CD4-positive, CD25-positive, alpha-beta regulatory T cell (primary cell): ENCODE measurements at places on chromosomes 7 and 10.

DNA sequence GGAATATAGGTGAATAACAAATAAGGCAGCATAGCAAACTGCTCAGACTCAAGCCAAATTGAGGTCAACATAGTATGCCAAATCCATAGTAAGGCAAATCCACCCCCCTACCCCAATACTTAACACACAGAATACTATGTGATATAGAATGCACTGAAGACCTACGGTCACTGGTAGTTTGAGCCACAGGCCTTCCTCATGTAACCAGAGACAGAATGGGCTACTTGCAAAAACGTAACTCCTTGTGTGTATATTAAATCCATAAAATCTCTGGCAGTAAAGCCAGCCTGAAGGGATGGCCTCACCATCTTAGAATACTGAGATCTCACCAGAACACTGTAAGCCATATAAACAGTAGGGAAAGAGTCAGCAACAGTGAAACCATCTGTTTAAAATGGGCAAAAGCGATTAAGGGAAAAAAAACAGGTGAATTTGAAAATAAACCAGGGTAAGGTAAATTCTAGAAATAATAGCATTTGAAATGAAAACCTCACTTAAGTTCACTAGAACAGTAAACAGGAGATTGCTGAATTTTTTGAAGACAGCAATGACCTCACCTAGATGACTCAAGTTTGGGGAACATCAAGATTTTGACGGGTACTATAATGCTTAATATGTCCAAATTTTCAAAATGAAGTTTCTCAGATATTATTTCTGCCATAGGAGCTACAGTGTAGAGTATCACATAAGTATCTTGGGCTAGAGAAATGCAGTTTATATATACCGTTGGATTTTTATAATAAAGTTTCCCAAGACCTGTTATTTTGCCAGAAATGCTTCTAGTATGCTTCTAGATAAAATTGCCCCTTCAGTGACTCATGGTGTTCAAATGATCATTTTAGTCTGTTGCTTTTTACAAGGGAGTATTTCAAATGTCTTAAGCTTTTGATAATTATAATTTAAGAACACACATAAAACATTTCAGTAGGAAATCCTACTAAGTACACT is 13.9 kb downstream of the HNRNPA2B1 start:
- peaks cover 35% of the 10 kb centered on the region for H3K4me1 ChIP-seq
- no peak for DNase-seq
- peaks cover 44% of the 10 kb centered on the region for H3K36me3 ChIP-seq
- H3K27me3 ChIP-seq, result no peaks in the 10 kb centered on the region
- H3K27ac ChIP-seq, result peak overlapping the region; percentile 51

- DNase-seq, result no peak
- no peak overlapping the region for H3K27ac ChIP-seq
- no peak overlapping the region for H3K4me3 ChIP-seq
Measured at GRCh38 chr10:17537281-17537680, 79.9 kb downstream of the HACD1 start.

- no peak overlapping the region for H3K4me3 ChIP-seq
- peak; percentile 39 for DNase-seq
- H3K27me3 ChIP-seq, result no peaks in the 10 kb centered on the region
- H3K36me3 ChIP-seq, result no peaks in the 10 kb centered on the region
- peak overlapping the region; percentile 55 for H3K27ac ChIP-seq
- peaks cover 7% of the 10 kb centered on the region for H3K4me1 ChIP-seq
Measured at GRCh38 chr7:142383841-142384492, 126.1 kb upstream of the PRSS58 start.

- no peaks in the 10 kb centered on the region for H3K27me3 ChIP-seq
- H3K4me1 ChIP-seq, result peaks cover 43% of the 10 kb centered on the region
- no peak for DNase-seq
- peak overlapping the region; percentile 49 for H3K4me3 ChIP-seq
Measured at GRCh38 chr10:50470345-50470744, 153.4 kb downstream of the SGMS1 start.

- no peak for DNase-seq
- peaks cover 30% of the 10 kb centered on the region for H3K4me1 ChIP-seq
- peaks cover 60% of the 10 kb centered on the region for H3K36me3 ChIP-seq
- no peaks in the 10 kb centered on the region for H3K27me3 ChIP-seq
- H3K27ac ChIP-seq, result no peak overlapping the region
Measured at GRCh38 chr7:105055084-105055483, 41.1 kb downstream of the KMT2E start.

GRCh38 chr7:33720870-33721269 is 184.5 kb upstream of the BMPER start:
- H3K4me1 ChIP-seq, result no peaks in the 10 kb centered on the region
- H3K27ac ChIP-seq, result no peak overlapping the region
- no peaks in the 10 kb centered on the region for H3K36me3 ChIP-seq
- no peak overlapping the region for H3K4me3 ChIP-seq

- no peak overlapping the region for H3K27ac ChIP-seq
- no peak for DNase-seq
- no peaks in the 10 kb centered on the region for H3K27me3 ChIP-seq
- H3K36me3 ChIP-seq, result peaks cover 78% of the 10 kb centered on the region
- H3K4me3 ChIP-seq, result no peak overlapping the region
- no peaks in the 10 kb centered on the region for H3K4me1 ChIP-seq
Measured at GRCh38 chr10:31507427-31507826, 188.4 kb downstream of the ZEB1 start.

- no peaks in the 10 kb centered on the region for H3K27me3 ChIP-seq
- peak overlapping the region; percentile 65 for H3K4me3 ChIP-seq
- peaks cover 19% of the 10 kb centered on the region for H3K4me1 ChIP-seq
Measured at GRCh38 chr7:148773334-148773733, 74.6 kb downstream of the CUL1 start.

DNA sequence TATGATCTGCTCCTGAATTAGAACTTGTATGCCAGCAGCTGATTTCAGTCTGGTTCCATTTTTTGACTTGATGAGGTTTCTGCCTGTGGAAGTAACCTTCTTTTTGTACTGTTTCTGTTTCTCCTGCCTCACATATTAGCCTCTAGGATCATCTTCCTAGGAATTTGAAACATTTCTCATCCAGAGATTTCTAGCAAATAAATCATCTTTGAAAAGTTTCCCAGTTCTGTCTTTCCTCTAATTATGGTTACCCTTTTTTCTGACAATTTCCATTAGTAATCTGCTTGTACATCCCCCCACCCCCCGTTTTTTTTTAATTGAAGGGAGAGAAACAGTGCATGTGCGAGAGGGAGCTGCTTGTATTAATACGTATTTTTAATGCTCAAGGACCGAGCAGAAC is 92.2 kb downstream of the NRF1 start:
- no peak overlapping the region for H3K4me3 ChIP-seq
- peaks cover 18% of the 10 kb centered on the region for H3K36me3 ChIP-seq
- no peaks in the 10 kb centered on the region for H3K27me3 ChIP-seq
- no peak for DNase-seq

DNA sequence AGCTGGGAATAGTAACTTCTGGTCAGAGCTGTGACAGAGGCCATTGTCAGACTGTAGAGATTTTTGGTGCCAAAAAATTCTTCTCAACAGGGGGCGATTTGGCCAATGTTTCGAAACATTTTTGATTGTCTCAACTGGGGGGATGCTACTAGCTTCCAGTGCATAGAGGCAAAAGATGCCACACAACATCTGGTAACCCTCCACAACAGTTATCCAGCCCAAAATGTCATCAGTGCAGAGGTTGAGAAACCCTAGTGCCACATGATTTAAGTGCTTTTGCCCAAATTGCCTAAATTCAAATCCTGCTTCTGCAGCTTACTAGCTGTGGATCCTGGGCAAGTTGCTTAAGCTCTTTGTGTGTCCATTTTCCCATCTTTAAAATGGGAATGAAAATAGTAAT is 71.9 kb downstream of the FZD1 start:
- H3K4me1 ChIP-seq, result no peaks in the 10 kb centered on the region
- H3K4me3 ChIP-seq, result no peak overlapping the region
- no peak overlapping the region for H3K27ac ChIP-seq

- H3K27me3 ChIP-seq, result peaks cover 2% of the 10 kb centered on the region
- H3K27ac ChIP-seq, result no peak overlapping the region
- no peak overlapping the region for H3K4me3 ChIP-seq
- no peaks in the 10 kb centered on the region for H3K36me3 ChIP-seq
- DNase-seq, result no peak
Measured at GRCh38 chr7:22039670-22040069, 94.0 kb upstream of the CDCA7L start.

- peaks cover 8% of the 10 kb centered on the region for H3K36me3 ChIP-seq
- DNase-seq, result no peak
- H3K27me3 ChIP-seq, result no peaks in the 10 kb centered on the region
- peaks cover 17% of the 10 kb centered on the region for H3K4me1 ChIP-seq
- H3K4me3 ChIP-seq, result no peak overlapping the region
Measured at GRCh38 chr7:1024331-1024841, 20.0 kb upstream of the GPR146 start.

DNA sequence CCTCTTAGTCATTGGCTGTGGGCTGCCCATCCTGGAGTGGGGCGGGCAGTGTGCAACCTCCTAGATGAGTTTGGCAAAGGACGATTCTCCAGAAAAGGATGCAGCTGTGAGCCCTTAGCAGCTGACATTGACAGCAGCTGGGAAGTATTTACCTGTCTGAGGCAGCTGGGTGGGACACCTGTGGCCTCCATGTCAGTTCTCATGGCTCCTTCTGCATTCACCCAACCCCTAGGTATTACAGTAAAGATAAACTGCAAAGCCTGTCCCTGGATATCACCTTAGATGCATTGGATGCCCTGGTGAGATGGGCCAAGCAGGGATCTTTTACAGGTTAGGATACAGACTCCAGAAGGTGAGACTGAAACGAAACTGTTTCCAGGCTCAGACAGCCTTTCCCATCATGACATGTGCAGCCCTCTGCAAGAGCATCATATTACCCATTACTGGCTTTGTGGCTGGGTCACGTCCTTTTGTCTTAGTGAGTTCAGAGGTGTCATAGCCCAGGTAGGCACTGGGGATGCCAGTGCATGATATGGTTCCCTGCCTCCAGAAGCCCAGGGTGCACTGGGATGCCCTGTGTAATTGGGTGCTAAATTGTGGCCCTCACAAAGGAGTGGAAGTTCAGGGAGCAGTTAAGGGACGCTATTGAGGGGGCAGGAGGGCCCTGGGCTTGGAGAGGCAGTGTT is 28.9 kb downstream of the MINDY4 start:
- H3K27ac ChIP-seq, result no peak overlapping the region
- no peaks in the 10 kb centered on the region for H3K4me1 ChIP-seq
- no peak for DNase-seq
- no peaks in the 10 kb centered on the region for H3K27me3 ChIP-seq
- no peak overlapping the region for H3K4me3 ChIP-seq
- H3K36me3 ChIP-seq, result no peaks in the 10 kb centered on the region

DNA sequence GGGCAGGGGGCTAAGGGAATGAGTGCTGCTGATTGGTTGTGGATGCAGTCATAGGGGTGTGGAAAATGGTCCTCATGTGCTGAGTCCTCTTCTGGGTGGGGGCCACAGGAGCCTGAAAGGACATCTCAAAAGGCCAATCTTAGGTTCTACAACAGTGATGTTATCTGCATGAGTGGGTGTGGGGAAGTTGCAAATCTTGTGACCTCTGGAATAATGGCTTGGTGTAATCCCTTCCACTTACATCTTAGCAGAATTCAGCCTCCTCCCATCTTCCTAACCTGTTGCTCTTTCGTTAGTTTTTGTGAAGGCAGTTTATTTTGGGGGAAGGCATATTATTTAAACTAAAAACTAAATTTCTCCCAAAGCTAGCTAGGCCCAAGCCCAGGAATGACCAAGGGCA is 42.0 kb upstream of the OIT3 start:
- H3K27ac ChIP-seq, result no peak overlapping the region
- DNase-seq, result no peak
- H3K36me3 ChIP-seq, result no peaks in the 10 kb centered on the region
- H3K27me3 ChIP-seq, result no peaks in the 10 kb centered on the region
- no peak overlapping the region for H3K4me3 ChIP-seq
- no peaks in the 10 kb centered on the region for H3K4me1 ChIP-seq

- no peak overlapping the region for H3K4me3 ChIP-seq
- no peaks in the 10 kb centered on the region for H3K36me3 ChIP-seq
- H3K27me3 ChIP-seq, result no peaks in the 10 kb centered on the region
- no peak overlapping the region for H3K27ac ChIP-seq
- peaks cover 8% of the 10 kb centered on the region for H3K4me1 ChIP-seq
Measured at GRCh38 chr7:100369105-100369504, 4.2 kb upstream of the PILRA start.

DNA sequence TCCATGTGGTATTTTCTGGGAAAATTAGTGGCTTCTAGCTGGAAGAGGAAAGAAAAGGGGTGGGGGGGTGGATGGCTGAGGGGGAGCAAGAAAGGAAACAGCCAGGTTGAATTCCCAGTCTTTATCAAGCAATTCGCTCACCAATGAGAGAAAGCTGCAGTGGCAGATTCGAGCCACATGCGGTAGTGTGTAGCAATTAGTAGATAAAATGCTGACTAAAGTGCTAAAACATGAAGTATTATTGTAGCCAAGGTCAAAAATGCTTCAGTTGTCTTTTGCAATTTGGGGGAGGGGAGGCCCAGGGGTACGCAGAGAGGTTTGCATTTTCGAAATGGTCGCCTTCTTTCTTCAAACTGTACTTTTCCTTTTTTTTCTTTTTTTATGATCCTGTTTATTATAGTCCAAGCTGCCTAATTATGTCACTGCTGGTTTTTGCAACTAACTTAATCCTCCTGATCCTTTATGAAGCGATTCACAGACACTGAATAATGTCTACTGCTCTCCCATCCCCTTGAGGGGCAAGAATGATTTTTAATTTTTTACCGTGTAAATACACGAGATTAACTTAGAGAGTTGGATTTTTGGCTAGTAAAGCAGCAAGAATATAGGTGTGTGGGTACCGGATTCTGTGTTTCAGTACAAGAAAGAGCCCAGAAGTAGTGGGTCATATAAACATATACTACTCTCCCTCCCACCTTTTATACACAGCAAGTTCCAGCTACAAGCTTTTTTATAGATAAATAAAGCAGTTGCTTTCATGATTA is 3.6 kb upstream of the ARID5B start:
- no peak for DNase-seq
- peaks cover 38% of the 10 kb centered on the region for H3K4me1 ChIP-seq
- peak overlapping the region; percentile 95 for H3K27ac ChIP-seq
- H3K4me3 ChIP-seq, result peak overlapping the region; percentile 15
- no peaks in the 10 kb centered on the region for H3K27me3 ChIP-seq

GRCh38 chr7:132066761-132067171 is 509.5 kb downstream of the PLXNA4 start:
- no peak for DNase-seq
- no peaks in the 10 kb centered on the region for H3K27me3 ChIP-seq
- no peaks in the 10 kb centered on the region for H3K36me3 ChIP-seq
- H3K4me1 ChIP-seq, result no peaks in the 10 kb centered on the region
- no peak overlapping the region for H3K27ac ChIP-seq
- no peak overlapping the region for H3K4me3 ChIP-seq

DNA sequence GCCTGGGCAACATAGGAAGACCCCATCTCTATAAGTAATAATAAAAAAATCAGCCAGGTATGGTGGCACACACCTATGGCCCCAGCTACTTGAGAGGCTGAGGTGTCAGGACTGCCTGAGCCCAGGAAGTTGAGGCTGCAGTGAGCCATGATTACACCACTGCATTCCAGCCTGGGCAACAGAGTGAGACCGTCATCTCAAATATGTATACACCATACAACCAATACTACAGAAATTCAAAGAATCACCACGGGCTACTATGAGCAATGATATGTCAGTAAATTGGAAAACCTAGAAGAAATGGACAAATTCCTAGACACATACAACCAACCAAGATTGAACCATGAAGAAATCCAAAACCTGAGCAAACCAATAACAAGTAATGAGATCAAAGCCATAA is 60.3 kb upstream of the ZC3HAV1 start:
- H3K4me3 ChIP-seq, result no peak overlapping the region
- H3K27ac ChIP-seq, result no peak overlapping the region
- no peaks in the 10 kb centered on the region for H3K27me3 ChIP-seq

- peaks cover 14% of the 10 kb centered on the region for H3K4me1 ChIP-seq
- H3K27ac ChIP-seq, result no peak overlapping the region
- DNase-seq, result no peak
- H3K27me3 ChIP-seq, result no peaks in the 10 kb centered on the region
- H3K36me3 ChIP-seq, result no peaks in the 10 kb centered on the region
Measured at GRCh38 chr7:131233193-131233592, 94.5 kb upstream of the MKLN1 start.
